Stromal cell of bone marrow (primary cell): ENCODE measurements at places on chromosomes 3 and 15.

DNA sequence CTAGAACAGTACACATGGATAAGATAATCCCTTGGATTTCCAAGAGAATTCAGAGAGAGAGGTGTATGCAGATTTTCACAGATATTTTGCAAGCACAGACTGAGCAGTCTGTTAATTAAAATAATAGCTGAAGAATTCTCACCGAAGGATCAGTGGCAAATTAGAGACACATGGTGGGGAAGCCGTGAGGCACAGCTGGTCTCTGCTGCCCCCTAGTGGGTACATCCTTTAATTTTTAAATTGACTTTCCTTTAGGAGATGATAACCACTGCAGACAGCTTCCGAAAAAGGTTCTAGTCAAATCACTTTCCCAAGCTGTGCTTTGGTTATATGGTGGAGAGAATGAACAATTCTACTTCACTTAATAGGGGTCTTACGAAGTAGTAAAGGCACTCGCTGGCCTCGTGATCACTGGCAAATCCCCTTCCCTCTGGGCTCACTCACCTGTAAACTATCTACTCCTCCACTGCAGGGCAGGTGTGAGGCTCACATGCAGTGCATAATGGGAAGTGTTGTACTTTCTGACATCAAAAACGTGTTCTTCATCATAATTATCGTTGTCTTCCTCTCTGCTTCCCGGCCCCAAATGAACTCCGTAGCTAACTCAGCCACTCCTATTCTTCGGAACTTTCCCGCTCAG, 19.5 kb downstream of the MESD start:
- DNase-seq = no peak

DNA sequence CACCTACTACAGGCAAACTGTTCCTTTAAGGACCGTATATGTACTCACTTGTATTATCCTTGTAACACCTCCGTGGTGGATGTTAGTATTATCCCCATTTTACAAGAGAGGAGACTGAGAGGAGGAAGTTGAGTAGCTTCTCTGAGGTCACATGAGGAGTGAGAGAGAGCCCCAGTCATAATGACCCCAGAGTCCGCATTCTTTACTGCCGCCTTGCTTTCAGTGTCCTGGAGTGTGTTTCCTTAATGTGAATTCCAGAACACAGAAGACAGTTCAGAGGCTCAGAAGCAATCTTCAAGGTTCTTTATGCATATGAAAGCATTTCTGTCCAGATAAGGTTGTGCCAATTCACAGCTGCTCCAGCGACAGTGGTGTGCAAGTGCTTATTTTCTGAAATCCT, 199.2 kb downstream of the CACNA2D3 start:
- no peak for DNase-seq

GRCh38 chr3:191962324-191962723, 501.4 kb downstream of the PYDC2 start:
- DNase-seq = no peak

GRCh38 chr3:153160451-153161137, 1.4 kb upstream of the RAP2B start:
- DNase-seq = peak; percentile 72

GRCh38 chr3:194884649-194885315, 199.1 kb downstream of the FAM43A start:
- DNase-seq = no peak

- DNase-seq = no peak
Measured at GRCh38 chr15:38506997-38507396, 53.1 kb downstream of the FAM98B start.

GRCh38 chr3:133055339-133055738, 17.1 kb downstream of the TMEM108 start:
- no peak for DNase-seq

- DNase-seq = no peak
Measured at GRCh38 chr15:28107904-28108275, 8.8 kb upstream of the OCA2 start.

GRCh38 chr3:5035692-5036391, 56.6 kb downstream of the BHLHE40 start:
- no peak for DNase-seq

DNA sequence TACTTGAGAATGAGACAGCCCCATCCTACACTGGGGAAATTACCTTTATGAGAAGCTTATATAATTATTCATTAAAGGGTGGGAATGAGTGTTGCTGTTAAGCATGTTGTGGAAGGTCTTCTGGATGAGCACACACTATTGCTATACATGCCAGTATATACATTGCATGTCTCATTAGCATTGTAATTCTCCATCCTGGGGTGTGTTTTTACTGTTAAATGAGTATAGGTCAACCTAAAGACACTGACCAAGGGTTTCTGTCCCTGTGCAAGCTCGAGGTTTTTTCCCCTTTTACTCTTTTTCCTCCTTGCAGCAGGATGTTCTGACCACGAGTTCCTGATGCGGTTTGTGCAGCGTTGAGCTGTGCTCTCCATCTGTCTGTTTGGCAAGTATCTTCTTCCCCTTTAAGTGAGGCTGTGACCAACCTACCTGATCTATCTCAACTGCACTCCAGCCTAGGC, 7.2 kb upstream of the IVD start:
- DNase-seq = no peak

- no peak for DNase-seq
Measured at GRCh38 chr3:5116538-5116937, 5.6 kb upstream of the ARL8B start.

DNA sequence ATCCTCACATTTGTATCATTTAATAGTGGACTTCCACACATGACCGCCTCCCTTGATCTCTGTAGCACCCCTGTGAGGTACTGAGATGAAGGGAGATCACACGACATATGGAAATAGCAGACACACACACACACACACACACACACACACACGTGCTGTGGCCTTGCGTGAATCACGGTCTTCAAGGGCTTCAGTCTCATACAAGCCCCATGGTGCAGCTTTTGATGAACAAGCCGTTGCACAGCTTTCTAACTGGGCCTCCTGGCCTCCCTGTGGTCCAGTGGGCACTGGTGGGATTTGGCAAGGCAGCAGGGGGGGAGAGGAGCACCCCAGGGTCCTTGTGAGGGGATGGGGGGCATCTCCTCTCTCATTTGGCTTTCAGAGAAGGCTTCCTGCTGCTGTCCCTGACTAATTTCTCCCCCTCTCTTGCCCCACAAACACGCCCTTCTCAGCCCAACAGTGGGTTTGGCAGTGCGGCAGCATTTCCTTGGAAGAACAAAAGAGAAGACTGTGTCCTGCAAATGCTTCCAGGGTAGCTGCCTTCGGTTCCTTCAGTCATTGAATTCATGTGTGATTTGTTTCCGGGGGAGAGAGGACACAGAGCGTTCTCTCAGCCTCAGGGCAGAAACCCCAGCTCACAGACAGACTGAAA, 98.7 kb downstream of the SMAD6 start:
- no peak for DNase-seq

GRCh38 chr15:47209591-47209990, 507.7 kb upstream of the SEMA6D start:
- DNase-seq = no peak

DNA sequence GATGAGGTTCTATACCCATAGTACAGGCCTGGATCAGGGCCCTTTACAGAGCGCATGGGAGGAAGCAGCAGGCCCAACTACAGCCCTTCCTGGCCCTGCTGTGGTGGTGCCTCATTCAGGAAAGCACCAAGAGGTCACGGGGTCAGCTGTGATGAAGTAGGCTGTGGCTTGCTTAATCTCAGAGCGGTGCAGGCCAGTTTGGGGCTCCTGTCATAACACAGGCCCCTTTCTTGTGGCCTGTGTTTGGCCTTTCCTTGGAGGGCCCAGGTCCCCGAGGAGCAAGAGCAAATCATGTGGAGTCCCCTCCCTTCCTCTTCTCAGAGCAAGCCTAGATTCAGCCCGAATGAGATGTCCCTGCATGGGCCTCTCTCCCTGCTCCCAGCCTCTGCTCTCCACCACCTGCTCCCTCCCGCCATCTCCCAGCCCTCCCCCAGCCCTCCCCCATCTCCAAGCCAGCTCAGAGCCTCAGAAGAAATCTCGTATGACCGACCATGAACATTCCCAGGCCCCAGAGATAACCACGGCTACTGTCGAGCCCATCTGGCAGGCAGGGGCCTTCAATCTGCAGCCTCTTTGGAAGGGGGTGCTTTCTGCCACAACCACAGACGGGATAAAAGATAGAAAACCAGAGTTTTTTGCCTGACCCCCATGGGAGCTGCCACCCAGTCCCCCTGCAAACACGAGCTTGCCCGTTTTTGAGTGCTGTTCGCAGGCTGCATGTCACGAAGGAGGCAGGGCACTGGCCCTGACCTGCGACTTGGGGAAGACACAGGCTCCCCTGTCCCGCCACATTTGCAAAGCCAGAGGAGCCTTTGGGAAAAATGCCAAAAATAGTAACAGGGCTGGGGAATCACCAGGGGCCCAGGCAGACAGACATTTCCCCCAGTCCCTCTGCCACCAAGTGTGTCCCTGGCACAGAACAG, 32.3 kb upstream of the DUSP7 start:
- DNase-seq = peak; percentile 86

GRCh38 chr3:126845920-126846715, 136.8 kb upstream of the PLXNA1 start:
- no peak for DNase-seq

DNA sequence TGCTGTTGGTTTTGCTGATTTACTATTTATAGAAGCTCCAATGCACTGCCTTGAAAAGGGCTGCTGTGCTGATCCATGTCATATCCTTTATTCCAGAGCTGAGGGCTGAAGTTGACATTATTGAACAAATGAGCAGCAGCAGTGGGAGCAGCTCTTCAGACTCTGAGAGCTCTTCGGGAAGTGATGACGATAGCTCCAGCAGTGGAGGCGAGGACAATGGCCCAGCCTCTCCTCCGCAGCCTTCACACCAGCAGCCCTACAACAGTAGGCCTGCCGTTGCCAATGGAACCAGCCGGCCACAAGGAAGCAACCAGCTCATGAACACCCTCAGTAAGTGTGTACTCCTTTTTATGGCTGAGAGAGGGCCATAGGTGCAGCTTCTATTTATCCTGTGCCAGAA, 8.8 kb downstream of the EAF1 start:
- no peak for DNase-seq

DNA sequence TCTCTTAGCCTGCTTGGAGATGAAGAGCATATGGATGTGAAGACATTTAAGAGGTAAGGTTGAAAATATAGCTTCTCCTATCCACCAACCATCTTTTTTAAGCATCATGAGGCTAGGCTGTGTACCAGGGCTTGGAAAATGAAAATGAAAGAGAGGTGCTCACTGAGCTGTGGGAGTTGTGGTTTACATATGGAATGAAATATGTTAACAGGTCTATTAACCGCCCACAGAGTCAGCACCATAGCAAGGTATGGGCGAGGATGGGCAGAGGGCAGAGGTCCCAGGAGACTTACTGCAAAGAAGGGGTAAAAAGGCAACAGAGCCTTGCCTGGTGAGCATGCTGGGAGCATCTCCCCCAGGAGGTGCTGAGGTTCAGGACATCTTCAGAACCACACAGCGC, 273.1 kb downstream of the GABRG3 start:
- no peak for DNase-seq

- peak; percentile 88 for DNase-seq
Measured at GRCh38 chr3:124558991-124559845, 171.0 kb upstream of the UMPS start.

DNA sequence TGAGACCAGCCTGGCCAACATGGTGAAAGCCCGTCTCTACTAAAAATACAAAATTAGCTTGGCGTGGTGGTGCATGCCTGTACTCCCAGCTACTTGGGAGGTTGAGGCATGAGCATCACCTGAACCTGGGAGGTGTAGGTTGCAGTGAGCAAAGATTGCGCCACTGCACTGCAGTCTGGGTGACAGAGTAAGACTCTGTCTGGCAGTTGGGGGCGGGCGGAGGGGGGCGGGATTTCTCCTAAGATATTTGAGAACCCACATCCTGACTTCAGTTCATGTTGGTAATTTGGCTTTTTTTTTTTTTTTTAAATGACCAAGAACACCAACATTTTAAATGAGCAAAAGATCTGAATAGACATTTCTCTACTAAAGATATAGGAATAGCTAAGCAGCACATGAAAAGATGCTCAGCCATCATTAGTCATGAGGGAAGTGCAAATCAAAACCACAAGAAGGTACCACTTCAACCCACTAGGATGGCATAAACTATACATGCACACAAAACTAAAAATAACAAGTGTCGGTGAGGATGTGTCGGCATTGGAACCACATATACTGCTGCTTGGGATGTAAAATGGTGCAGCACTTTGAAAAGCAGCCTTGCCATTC, 75.6 kb upstream of the LMOD3 start:
- no peak for DNase-seq

- DNase-seq = no peak
Measured at GRCh38 chr15:96460106-96460505, 129.6 kb downstream of the NR2F2 start.

GRCh38 chr15:42549741-42550392, 1.2 kb downstream of the HAUS2 start:
- no peak for DNase-seq

DNA sequence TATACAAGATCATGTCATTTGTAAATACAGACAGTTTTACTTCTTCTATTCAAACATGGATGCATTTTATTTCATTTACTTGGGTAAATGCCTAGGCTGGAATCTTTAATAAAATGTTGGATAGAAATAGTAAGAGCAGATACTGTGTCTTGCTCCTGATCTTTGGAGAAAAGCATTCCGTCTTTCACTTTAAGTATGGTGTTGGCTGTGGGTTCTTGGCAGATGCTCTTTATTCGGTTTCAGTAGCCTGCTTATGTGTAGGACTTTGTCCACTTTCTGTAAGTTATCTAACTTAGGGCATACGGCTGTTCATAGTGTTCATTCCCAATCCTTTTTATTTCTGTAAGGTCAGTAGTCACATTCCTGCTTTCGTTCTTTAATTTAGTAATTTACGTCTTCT, 303.0 kb downstream of the ADAMTS17 start:
- DNase-seq = no peak

- no peak for DNase-seq
Measured at GRCh38 chr3:160792540-160792939, 36.5 kb downstream of the PPM1L start.
